ENCODE measurements at places on chromosomes 13 and 19.
A peak's percentile ranks its signal among the peaks of the same experiment; 100 is the strongest.

GRCh38 chr13:62919491-62919890 lies 1503.8 kb upstream of the PCDH20 start:
- DNase-seq, result no peak

- DNase-seq, result no peak
Observed at GRCh38 chr19:6103217-6103644, 7.1 kb downstream of the RFX2 start.

- peak; percentile 30 for DNase-seq
Observed at GRCh38 chr19:41261474-41262190, 2.5 kb upstream of the HNRNPUL1 start.

DNA sequence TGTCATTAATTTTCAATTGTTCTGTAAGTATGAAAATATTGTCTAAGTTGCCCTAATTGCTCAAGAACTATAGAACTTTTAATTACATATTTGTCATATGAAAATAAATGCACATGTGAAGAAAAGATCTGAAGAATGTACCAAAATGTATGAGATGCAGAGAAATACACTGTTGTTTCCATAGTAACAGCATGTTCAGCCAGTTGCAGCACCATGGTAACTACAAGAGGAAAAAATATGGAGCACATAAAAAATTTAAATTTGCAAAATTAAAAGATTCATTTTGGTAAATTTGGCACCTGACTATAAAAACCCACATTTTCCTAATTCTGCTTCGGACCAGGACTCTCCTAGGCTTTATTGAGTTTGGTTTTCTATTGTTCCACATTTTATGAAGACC lies 1170.0 kb upstream of the MIR17HG start:
- no peak for DNase-seq

- no peak for DNase-seq
Observed at GRCh38 chr13:102905905-102906771, 60.3 kb downstream of the ERCC5 start.

DNA sequence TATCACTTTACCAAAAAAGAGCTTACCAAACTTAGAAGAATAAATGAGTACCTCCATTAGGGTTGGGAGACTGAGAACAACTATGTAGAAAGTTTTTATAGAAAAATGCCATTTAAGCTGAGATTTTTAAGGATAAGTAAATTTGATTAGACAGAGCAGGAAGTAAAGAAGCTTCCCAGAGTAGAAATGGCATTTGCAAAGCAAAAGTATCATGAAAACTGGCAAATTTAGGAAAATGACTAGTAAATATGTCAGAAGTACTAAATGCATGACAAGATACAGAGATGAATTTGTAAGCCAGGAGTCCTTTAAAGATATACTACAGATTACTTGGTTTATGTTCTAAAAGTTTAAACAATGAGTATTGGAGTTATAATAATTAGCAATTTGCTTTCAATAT lies 2581.8 kb downstream of the PCDH9 start:
- no peak for DNase-seq

GRCh38 chr13:20157151-20157796 lies 3.6 kb downstream of the GJA3 start:
- no peak for DNase-seq

DNA sequence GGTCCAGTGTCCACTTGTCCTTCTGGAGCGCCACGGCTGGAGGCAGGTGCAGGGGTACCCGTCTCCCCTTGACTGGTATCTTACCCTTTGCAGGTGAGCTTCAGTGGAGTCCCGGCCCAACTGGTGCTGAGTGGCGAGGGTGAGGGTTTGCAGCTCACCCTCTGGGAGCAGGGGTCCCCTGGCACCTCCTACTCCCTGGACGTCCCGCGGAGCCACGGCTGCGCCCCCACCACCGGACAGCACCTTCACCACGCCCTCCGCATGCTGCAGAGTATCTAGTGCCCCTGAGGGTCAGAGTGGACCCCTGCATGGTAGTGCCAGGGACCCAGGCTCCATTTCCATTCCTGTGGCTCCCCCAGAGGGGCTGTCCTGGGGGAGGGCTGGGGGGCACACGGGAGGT lies 11.1 kb downstream of the PLK5 start:
- DNase-seq, result no peak

DNA sequence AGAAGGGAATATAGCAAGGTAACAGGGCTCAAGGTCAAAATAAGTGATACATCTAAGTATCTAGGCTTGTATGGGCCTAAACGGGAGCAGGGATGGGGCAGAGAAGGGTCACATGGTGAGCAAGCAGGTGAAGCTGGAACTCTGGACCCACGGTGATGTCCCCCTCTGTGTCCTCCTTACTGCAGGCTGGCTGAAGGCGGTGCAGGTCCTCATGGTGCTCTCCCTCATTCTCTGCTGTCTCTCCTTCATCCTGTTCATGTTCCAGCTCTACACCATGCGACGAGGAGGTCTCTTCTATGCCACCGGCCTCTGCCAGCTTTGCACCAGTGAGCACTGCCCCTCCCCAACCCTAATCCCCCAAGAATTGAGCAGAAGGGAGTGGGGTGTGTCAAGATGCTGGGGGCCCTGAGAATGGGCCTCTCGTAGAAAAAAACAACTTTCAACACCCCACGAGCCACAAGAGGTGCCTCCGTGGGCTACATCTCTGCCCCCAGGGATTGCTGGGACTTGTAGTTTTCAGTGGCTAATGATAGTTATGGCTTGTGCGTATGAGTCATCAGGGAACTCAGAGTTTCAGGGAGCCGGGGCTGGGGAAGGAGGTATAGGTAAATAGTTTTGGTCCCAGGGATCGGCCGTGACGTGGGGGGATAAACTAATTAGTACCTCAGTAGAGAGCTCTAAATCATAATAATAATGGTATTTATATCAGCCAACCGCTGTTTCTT lies 4.0 kb downstream of the EMP3 start:
- peak; percentile 58 for DNase-seq

DNA sequence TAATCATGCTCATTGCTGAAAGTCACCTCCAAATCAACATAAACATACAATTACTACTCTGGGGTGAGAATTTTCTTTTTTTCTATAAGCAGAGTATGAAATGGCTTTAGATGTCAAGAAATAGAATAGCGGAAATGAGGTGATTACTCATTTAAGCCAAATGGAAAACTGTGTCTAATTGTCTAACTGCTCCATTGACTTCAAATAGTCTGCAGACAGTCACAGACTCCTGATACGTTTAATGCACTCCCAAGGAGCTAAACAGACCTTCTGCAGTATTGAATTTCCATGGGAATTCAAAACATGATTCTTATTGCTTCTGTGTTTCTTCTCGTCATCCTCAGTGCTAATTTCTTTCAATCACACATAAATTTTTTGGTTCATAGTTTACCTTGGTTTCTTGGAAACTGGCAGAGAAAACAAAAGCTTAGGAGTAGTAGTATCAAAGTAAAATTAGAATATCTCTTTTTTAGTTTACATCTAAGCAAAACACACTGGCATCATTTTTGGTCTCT lies 865.2 kb upstream of the SLC10A2 start:
- no peak for DNase-seq

- DNase-seq, result no peak
Observed at GRCh38 chr13:99277629-99278028, 19.4 kb upstream of the GPR18 start.

- DNase-seq, result no peak
Observed at GRCh38 chr19:39970425-39970674, 615 bp upstream of the PSMC4 start.

DNA sequence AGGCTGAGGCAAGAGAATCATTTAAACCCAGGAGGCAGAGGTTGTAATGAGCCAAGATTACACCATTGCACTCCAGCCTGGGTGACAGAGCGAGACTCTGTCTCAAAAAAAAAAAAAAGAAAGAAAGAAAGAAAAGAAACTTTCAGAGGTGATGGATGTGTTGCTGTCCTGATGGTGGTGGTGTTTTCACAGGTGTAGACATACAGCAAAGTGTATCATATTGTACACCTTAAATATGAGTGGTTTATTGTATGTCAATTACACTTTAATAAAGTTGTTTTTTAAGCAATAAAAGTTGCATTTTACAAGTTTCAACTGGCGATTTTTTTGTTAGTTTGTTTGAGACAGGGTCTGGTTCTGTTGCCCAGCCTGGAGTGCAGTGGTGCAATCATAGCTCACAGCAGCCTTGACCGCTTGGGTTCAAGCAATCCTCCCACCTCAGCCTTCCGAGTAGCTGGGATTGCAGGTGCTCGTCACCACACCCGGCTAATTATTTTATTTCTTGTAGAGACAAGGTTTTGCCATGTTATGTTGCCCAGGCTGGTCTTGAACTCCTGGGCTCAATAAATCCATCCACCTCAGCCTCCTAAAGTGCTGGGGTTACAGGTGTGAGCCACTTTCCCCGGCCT lies 13.5 kb upstream of the INSR start:
- no peak for DNase-seq

DNA sequence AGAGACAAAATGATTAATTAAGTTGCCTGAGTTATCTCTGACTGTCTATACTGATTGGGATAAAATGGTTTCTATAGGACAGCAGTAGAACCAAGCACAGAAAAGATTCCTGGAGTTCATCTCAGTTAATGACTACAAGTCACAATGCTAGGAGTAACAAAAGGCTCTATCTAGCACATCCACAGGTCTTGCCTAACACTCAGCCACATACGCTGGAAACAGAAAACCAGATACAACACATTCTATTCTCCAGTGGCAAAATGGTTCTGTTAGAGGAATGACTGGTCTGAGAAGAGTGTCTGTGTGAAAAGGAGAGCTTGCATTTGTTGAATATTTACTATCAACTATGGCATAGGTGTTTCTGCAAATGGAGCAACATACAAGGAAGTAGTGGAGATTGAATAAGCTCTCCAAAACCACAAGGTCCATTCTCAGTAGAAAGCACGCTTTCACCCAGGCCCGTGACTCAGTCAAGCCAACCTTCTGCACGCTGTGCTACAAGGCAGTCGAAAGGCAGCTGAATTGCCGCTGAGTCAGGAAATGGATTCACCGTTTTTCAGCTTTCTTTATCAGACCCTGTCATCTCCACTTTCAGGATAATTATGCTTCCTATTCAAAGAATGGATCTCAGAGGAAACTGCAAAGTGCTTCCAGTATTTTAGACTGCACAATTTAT lies 761.5 kb downstream of the EFNB2 start:
- no peak for DNase-seq

GRCh38 chr13:77305266-77305665 lies 21.6 kb downstream of the MYCBP2 start:
- no peak for DNase-seq

GRCh38 chr13:94822356-94822755 lies 110.0 kb upstream of the SOX21 start:
- no peak for DNase-seq

DNA sequence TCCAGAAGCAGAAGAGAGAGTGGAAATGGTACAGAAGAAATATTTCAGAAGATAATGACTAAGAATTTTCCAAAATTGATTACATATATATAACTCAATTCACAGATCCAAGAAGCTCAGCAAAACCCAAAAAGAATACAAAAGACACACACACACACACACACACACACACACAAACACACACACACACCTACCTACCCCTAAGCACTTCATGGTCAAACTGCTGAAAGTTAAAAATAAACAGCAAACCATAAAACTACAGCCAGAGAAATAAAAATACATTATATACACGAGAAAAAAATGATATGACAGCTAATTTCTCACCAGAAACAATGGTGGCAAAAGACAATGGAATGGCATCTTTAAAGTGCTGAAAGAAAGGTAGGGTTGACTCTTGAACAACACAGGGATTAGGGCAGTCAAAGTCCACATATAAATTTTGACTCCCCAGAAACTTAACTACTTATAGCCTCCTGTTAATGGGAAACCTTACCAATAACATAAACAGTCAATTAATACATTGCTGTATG lies 49.2 kb downstream of the DIAPH3 start:
- no peak for DNase-seq

DNA sequence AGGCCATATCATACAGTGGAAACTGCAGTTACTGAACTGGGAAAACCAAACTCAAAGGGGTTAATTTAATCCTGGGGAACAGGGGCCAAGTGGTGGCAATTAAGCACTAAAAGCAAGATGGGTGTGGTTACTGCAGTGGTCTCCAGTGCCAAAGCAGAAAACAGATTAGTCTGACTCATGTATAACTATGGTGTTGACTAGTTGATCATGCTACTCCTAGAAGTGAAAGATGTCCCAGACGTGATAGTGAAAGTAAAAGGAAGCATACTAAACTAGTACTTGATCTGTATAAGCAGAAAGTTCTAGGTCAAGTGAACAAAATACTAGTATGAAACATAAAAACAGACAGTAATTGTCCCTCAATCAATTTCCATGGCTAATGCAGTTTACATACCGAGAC lies 360.0 kb upstream of the SLITRK5 start:
- DNase-seq, result no peak

- no peak for DNase-seq
Observed at GRCh38 chr13:91586609-91587008, 188.2 kb downstream of the GPC5 start.

DNA sequence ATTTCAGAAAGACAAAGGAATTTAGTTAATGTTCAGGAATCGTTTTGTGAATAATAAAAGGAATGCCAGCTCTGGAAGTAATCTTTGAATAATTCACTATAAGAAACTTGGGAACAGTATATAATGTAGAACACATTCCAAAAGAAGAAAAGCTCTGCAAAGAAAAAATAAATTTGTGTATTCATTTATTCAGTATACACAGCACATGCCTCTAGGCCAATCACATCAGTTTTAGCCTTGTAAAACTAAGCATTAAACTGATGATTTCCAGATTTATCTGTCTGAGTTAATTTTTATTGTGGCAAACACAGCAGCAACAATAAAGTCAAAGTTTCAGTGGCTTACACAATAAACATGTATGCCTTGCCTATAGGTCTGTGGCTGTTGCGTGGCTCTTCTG lies 5.7 kb upstream of the RXFP2 start:
- no peak for DNase-seq

GRCh38 chr13:113058988-113059850 lies 46.4 kb upstream of the F7 start:
- no peak for DNase-seq
